ENCODE measurements at places on chromosomes 3 and 15. TPM values are rescaled to one million over a fixed set of nuclear protein-coding genes. Genes with fewer than 3 reads are reported as not detected.
A peak's percentile ranks its signal among the peaks of the same experiment; 100 is the strongest.

The SPESP1 gene
- total RNA-seq, result 4.2 TPM

The ACKR2 gene
- total RNA-seq, result 1.3 TPM

The TNFSF10 gene
- 24.6 TPM for total RNA-seq

The HTR3E gene
- not detected for total RNA-seq

The DNAH1 gene
- total RNA-seq, result 1.2 TPM

GRCh38 chr3:10516544-10517452 lies 11.4 kb upstream of the ATP2B2 start:
- no peak for DNase-seq

DNA sequence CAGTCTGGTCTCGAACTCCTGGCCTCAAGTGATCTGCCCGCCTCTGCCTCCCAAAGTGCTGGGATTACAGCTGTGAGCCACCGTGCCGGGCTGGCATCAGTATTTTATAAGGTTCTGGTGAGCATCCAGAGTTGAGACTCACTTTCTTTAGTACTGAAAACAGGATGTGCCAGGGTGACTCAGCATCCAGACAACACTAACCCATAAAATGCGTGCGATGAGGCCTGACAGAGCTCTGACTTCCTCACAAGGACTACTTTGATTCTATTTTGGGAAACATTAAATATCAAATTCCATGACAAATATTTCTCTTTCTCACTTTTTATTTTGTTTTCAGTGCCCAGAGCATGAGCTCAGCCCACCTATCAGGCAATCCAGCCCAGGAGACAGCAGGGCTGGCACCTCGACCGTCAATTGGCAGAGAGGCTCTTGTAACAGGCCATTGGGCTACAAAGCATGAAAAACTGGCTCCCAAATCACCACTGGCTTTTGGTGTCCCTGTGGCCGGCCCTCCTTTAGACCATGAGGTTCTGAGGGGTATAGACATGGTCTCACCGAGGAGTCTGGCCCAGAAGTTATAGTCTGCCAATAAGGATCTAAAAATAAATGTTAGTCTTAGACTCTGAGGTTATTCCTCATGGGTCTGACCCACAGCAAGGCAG lies 75.0 kb downstream of the FEM1B start:
- DNase-seq, result peak; percentile 82

GRCh38 chr3:182618981-182619591 lies 174.2 kb upstream of the ATP11B start:
- peak; percentile 85 for DNase-seq

DNA sequence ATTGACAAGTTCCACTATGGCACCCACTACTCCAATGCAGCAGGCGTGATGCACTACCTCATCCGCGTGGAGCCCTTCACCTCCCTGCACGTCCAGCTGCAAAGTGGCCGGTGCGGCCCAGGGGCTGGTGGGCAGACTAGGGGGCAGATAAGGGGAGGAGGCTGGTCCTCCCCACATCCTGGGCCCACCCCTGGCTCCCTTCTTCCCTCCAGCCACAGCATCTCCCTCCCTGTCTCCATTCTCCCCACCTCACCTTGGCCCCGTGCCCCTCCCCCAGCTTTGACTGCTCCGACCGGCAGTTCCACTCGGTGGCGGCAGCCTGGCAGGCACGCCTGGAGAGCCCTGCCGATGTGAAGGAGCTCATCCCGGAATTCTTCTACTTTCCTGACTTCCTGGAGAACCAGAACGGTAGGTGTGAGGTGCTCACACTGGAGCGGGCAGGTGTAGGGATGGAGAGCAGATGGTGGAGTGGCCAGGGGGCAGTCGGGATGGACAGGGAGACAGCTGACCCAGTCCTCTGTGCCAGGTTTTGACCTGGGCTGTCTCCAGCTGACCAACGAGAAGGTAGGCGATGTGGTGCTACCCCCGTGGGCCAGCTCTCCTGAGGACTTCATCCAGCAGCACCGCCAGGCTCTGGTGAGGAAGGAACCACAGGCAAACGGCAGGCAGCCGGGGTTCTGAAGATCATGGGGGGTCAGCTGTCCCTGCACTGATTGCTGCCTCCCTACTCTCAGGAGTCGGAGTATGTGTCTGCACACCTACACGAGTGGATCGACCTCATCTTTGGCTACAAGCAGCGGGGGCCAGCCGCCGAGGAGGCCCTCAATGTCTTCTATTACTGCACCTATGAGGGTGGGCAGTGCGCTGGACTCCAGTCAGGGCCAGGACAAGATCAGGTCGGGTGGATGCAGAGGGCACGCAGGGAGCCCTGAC lies 26.0 kb downstream of the NBEAL2 start:
- DNase-seq, result no peak
